ENCODE measurements at places on chromosomes 1 and 21.

GRCh38 chr1:15508700-15509487 is 15.1 kb downstream of the CASP9 start:
- DNase-seq, result no peak

- DNase-seq, result no peak
Measured at GRCh38 chr1:159779403-159779851, 1.3 kb upstream of the DUSP23 start.

DNA sequence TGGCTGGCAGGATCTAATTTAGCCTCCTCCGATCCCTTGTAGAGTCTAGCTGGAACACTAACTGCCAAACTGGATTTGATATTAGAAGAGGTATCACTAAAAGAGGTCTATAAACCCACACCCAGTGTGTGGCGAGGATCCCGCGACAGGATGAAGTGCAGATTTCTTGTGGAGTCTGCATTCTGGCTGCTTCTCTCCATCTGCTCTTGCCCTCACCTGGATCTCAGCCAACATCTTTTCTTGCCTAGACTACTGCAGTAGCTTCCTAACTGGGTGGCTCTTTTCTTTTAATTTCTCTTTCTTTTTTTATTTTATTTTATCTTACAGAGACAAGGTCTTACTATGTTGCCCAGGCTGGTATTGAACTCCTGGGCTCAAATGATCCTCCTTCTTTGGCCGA is 48.9 kb upstream of the CAPZB start:
- no peak for DNase-seq

- peak; percentile 83 for DNase-seq
Measured at GRCh38 chr21:42614811-42615351, 38.5 kb upstream of the PDE9A start.

- DNase-seq, result peak; percentile 5
Measured at GRCh38 chr1:25658791-25659431, 42.3 kb downstream of the MAN1C1 start.

- no peak for DNase-seq
Measured at GRCh38 chr1:5447503-5447960, 544.7 kb downstream of the NPHP4 start.

DNA sequence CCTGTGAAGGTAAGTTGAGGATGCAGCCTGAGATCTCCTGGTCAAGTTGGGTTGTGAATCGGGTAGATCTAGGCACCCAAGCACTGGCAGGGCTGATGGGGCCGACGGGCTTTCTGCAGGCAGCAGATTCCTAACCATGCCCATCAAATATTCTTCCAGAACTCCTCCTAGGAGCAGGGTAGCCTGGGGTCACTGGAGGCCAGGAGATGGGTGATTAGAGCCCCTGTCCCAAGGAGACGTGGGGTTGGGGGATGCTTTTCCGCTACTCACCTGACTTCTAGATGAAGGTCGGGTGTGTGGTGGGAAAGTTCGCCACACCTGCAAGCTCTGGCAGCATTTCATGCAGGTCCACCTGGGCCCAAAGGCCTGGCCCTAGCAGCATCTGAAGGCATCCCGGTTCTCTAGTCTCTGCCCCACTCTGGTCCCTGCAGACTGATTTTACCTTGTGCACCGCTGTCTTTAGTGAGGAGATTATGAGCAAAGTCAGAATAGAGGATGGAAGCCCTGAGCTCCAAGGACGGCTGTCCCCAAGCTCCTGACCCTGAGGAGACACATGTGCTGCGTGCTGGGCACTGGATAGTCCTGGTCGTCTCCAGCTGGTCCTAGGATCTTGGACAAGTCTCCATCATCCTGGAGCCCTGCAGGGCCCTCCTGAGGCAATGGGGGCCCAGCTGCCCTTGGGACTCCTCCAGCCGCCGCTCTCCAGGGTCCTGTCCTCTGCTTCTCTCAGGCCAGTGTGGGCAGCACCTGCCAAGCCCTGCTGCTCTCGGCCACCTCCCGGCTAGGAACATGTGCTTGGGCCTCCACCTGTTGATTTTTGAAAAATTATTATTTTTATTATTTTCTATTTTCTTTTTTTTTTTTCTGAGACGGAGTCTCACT is 21.8 kb upstream of the C2CD2 start:
- DNase-seq, result no peak

DNA sequence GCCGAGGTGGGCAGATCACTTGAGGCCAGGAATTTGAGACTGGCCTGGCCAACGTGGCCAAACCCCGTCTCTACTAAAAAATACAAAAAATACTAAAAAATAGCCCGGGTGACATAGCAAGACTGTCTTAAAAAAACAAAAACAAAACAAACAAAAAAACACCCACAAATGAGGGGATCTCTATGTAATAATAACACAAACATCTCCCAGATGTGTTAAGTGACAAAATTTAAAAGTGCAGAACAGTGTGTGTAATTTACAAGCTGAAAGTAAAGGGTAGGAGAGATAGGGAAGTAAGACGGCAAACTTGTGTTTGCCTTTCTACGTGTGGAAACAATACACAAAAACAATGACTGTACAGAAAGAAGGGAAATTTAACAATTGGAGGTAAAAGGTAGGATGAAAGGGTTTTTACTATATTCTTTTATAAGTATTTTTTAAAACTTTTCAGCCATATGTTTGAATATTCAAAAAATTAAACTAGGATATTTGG is 36.3 kb downstream of the ARID4B start:
- DNase-seq, result no peak

GRCh38 chr21:38818325-38818723 is 12.6 kb downstream of the ETS2 start:
- no peak for DNase-seq

DNA sequence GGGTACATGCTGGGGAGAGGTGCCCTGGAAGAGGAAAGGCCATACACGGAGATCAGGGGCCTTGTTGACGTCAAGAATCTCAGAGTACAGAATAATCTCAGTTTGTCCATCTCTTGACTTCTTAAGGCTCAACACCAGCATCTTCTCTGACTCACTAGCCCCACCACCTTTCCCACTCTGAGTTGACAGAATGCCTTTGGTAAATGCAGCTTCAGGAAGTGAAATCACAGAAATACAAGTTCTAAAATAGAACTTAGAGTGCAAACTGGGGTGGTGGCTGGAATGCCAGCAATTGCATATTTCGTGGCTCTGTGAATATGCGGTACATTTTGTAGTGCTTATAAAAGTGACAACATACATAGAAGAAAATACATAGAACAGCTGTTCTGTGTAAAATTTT is 1.6 kb downstream of the COG2 start:
- DNase-seq, result peak; percentile 60

DNA sequence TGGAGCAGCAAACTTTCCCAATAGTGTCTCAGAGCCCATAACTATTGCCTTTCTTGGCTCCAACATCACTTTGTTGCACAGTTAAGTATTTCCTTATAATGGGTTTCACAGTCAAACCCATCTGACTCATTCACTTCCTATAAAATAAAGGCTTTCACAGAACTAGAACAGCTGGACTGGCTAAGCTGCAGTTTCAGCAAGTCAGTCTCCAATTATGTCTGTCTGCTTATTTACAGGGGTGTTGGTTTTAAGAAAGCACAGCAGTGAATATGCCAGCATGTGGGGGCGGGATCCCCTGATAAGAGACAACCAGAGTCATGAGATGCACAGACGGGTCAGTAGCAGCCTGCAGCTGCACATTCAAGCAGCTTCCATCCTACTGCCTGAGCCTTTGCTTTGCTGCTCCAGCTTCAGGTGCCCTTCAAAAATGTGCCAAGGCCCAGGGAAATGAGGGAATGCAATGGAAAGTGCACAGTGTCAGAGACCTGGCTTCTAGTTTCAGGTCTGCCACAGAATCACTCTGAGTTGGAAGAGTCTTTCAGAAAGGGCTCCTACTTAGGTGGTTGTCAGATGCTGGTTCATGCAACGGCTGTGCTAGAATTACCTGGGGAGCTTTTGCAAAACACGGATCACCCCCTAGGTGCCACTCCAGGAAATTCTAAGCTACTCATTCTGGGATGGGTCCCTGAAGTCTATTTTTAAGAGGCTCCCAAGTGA is 24.8 kb downstream of the RNF19B start:
- DNase-seq, result peak; percentile 72

DNA sequence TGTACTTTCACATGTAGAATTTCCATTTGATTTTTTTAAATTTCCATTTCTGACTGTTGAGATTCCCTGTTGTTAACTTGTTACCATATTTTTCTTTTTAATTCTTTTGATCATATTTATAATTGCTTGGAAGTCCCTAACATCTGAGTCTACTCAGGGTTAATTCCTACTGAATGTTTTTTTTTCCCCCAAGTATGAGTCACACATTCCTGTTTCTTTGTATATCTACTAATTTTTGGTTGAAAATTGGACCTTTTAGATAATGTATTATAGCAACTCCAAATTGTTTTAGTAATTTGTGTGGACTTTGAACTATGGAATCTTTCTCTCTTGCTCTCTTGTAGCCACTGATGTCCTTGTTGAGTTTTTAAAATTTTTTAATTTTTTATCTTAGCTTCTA is 54.6 kb downstream of the STXBP3 start:
- DNase-seq, result no peak

DNA sequence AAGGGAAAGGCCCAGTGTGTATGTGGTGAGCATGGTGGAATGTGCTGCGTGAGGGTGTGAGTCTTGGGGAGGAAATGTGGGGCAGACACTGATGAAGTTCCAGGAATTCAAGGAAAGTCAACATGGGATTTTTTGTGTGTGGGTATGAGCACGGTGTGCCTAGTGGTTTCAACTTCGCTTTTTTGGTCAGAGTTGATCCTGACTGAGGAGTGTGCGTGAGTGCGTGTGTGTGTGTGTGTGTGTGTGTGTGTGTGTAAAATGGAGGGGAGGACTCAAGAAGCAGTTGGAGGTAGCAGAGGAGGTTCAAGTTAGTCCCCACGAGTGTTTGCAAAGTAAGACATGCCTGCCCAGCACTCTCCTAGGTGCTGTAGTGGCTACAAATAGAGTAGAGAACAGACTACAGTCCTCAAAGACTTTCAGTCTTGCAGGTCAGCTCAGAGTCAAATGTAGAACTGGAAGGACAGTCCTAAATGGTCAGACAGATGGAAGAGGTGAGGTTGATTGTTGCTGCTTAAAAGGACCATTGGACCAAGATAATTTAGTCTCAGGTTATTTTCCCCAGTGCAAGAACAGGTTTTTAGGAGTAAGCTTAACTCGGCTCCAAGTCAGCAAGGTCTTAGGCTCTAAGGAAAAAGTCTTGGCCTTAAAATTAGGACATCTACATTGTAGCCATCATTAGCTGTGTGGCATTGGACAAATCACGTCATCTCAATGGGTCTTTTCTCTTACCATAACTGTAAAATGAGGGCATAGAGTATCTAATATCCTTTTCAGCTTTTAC is 25.0 kb downstream of the SLAMF1 start:
- DNase-seq, result no peak

GRCh38 chr1:111351700-111352099 is 61.0 kb downstream of the CHIA start:
- DNase-seq, result no peak

GRCh38 chr1:212229654-212230053 is 55.6 kb upstream of the PPP2R5A start:
- peak; percentile 37 for DNase-seq

DNA sequence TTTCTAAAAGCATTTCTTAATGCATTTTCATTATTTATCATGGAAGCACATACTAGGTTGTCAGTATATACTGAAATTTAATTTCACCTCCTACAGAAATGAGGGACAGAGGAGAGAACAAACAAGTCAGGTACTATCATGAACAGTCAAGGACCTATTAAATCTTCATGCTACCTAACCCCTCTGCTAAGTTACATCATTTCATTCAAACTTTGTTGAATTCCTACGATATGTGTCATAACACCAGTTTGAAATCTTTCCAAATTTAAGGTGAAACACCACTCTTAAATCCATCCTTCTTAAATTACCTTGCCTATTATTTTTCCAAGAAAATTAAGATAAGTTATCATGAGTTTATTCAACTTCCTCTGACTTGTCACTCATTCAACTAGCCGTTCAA is 78.9 kb downstream of the DENND1B start:
- peak; percentile 50 for DNase-seq

- DNase-seq, result no peak
Measured at GRCh38 chr1:155944444-155944799, 3.0 kb downstream of the RXFP4 start.

DNA sequence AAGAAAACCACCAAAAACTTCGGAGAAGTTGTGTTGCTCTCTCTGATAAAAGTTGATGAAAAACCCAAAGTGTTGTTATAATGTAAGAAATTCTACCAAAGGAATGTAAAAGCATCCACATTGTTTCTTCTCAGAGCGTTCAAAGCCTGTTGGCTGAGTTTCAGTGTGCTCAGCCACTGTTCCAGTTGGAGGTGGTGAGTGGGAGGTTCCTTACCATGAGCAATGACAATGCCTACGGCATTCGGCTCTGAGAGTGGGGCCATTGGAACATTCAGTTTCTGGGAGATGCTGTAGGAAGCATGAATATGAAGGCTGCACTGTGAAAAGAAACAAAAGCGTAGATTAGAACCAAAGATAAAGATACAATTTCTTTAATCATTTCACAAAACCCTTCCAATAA is 20.5 kb upstream of the MYBPHL start:
- no peak for DNase-seq

DNA sequence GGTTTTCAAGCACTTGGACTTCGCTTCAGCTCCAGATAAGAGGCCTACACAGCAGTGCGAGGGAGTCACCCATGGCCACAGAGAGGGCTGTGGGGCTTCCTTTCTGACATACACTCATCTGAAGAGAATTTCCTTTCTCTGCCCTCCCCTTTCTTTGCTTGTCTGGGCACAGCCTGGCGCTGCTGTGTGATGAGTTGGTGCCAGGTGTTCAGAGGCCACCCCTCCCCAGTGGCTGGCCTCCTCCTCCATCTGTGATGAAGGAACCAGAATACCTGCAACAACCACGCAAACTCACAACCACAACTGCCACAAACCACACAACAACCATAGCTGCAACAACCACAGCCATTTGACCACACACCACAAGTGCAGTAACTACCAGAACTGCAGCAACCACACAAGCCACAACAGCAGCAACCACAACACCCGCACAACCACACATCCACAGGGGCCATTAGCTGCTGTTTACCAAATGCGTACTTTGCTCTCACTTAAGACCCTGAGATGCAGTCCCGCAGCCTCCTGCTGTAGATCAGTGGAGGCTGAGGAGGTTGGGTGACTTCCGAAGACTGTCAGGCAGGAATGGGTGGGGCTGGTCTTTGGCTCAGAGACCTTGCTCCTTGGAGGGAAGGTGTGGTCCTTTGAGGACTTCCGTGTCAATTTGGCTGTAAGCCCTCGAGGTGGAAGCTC is 71.1 kb downstream of the IER5 start:
- peak; percentile 81 for DNase-seq

- no peak for DNase-seq
Measured at GRCh38 chr1:16015960-16016901, 1.6 kb downstream of the HSPB7 start.

DNA sequence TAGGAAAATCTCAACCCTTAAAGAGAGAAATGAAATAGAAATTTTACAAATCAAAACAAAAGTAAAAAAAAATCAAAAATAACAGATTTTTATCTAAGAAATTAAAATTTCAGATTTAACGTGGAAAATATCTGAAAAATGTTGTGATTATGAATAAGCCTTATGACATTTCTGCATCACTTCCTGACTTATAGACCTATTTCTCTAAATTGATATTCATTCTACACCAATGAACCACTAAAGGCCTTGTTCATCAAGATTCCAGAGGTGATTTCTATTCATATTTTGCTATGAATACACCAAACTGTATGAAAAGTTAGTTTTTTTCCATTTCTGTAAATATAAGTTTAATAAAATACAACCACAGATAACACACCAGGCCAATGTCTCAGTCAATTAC is 261.5 kb downstream of the SMYD3 start:
- DNase-seq, result no peak
